ENCODE measurements at places on chromosomes 2 and 18. TPM values are rescaled to one million over a fixed set of nuclear protein-coding genes. Genes with fewer than 3 reads are reported as not detected.

Gene TRAPPC8
- 27.0 TPM for total RNA-seq

GRCh38 chr2:33005057-33005456 lies 58.3 kb downstream of the LTBP1 start:
- no peak overlapping the region for H3K4me3 ChIP-seq
- no peak overlapping the region for H3K27ac ChIP-seq
- no peak for DNase-seq
- no peaks in the 10 kb centered on the region for H3K4me1 ChIP-seq

GRCh38 chr2:38465789-38466127 lies 88.7 kb upstream of the ATL2 start:
- H3K27ac ChIP-seq, result peak overlapping the region; percentile 68
- DNase-seq, result no peak
- H3K36me3 ChIP-seq, result no peaks in the 10 kb centered on the region
- H3K4me3 ChIP-seq, result no peak overlapping the region
- H3K4me1 ChIP-seq, result no peaks in the 10 kb centered on the region

Gene STPG4
- total RNA-seq, result 1.4 TPM

Gene DRC1
- total RNA-seq, result not detected

Gene SKA1
- total RNA-seq, result 2.6 TPM

DNA sequence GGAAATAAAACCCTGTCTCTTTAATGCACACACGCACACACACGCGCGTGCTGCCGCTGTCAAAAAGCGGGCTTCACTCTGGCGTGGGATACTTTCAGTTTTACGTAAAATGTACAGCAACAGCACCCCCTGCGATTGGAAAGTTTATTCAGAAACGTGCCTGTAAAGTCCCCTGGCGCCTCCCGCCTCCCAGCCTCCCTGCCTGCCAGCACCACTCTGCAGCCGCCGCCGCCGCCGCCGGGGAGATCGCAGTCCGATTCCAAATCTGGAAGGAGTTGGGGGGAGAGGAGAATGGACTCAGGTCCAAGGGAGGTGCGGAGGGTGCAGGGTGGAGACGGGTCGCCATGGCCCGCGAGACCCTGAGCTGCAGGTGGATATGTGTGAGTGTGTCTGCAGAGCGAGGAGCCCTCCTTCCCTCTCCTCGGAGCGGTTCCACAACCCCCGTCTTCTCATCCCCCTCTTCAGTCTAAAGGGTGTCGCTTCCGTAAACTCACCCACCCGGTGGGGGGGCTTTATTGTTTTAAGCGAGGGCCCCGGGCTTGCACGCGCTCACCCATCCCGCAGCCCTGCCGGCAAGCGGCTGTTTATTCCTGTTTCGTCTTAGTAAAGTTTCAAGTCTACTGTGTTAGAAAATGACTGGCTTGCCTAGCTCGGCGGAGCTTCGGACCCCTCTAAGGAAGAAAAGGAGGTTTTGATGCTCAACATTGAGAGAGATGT lies 1.8 kb upstream of the BCL11A start:
- peaks cover 4% of the 10 kb centered on the region for H3K27me3 ChIP-seq
- H3K27ac ChIP-seq, result peak overlapping the region; percentile 82
- H3K4me3 ChIP-seq, result peak overlapping the region; percentile 53
- H3K36me3 ChIP-seq, result no peaks in the 10 kb centered on the region
- peak; percentile 76 for DNase-seq

Gene FBXO41
- total RNA-seq, result 4.2 TPM
